RWPE1 (cell line): ENCODE measurements at places on chromosomes 6 and 20.

DNA sequence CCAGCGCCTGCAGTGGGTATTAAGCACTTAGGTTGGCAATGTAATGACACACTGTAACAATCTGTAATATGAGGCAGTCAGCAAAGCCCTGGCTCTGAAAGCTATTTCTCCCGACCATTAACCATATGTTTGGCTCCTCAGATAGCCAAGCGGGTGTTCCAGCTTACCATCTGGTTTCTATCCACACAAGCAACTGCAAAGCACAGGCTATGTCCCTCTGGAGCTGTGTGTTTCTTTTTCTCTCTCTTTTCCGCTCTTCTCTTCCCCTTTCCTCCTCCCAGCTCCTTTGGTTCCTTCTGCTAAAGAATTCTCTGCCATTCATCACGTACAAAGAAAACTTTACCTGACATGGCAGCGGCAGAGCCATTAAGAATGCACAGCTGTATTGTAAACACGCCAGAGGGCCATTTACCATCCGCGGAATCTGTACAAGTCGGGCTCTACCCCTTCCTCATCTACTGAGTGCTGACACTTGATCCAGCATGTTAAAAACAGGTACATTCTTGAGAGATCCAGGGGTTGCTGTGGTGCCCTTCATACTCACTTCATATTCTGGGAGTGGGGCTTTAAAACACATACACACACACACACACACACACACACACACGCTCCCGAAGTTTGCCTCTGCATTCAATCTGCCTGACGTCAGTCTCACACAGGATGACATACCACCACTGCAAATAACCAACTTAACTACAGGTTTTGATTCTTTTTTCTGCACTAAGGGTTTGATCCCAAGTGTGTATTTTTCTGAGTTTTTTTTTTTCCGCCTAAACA lies 77.2 kb downstream of the BACH2 start:
- DNase-seq = no peak

- peak; percentile 20 for DNase-seq
Measured at GRCh38 chr6:134317471-134318131, at the start of gene SGK1. TSS of gene SGK1 (minus strand) at chr6:134318112. CDS start at chr6:134317460, 652 bp downstream.

DNA sequence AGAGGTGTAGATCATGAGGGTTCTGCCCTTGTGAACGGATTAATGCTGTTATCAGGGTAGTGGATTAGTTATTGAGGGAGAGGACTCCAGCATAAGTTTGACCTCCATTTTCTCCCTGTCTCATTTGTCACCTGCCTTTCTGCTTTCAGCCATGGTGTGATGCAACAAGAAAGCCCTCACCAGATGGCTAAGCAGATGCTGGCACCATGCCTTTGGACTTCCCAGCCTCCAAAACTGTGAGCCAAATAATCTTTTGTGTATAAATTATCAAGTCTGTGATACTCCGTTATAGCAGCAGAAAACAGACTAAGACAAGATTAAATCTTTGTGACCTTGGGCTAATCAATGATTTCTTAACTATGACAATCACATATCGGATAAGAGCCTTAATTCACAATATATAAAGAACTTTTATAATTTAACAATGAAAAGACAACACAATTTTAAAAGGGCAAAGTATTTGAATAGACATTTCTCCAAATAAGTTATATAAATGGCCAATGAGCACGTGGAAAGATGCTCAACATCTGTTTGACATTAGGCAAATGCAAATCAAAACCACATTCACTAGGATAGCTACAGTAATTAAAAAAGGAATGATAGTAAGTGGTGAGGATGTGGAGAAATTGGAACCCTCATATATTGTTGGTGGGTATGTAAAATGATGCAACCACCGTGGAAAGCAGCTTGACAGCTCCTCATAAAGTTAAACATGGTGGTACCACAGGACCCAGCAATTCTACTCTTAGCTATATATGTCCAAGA lies 45.3 kb upstream of the IFNGR1 start:
- no peak for DNase-seq

DNA sequence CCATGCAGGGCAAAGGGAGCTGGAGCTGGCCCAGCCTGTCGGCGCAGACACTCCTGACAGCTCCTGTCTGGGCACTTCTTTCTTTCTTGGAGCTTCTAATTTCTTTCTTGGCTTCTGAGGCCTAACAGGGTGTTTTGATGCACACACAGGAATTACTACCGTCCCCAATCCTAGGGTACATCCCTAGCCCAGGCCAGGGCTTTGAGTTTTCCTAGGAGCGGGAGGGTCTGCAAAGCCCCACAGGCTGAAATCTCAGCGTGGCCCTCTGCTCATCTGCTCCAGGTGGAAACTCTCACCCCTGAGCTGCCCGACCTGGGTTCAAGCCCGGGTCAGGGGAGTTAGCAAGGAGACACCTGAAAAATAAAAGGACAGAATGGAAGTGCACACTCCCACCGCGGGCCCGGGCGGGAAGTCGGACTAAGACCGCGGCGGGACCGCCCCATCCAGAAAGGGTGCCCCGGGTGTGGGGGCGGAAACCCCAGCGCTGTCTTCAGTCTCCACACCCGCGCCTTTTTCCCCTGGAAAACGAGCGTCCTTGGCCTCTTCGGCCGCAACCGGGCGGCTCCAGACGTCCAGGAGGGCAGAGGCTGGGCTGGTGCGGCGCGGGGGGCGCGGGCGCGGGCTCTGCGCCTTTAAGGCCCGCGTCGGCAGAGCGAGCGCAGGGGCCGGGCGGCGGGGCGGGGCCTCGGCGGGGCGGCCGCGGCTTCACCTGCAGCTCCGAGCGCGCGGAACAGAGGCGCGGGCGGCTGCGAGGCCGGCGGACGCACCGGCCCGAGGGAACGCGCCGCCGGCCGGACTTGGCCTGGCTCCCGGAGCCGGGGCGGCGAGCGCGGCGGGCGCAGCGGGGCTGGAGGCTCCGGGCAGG lies at the start of gene CDH4:
Gene CDH4 (plus strand): TSS at position 733 of the 865 bp plus-strand sequence.
- DNase-seq = peak; percentile 75

DNA sequence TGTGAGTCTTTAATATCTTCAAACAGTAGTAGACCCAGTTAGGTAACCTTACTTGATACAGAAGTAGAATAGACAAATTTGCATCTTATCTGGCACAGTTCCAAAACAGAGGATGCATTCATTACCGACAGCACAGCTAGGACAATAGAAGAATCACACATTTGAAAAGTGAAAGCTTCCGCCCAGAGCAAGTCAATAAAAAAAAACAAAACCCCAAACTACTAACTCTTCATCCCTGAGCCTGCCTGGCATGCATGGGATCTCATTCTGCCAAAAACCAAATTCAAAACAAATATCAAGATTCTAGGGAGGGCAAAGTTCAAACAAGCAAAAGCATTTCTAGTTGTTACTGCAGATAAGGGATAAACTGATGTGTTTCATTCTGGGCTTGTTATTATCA lies 235.4 kb downstream of the BTBD9 start:
- no peak for DNase-seq

- no peak for DNase-seq
Measured at GRCh38 chr6:100342830-100343229, 121.9 kb downstream of the SIM1 start.

GRCh38 chr6:4107873-4108272 lies 27.5 kb downstream of the ECI2 start:
- no peak for DNase-seq

- DNase-seq = no peak
Measured at GRCh38 chr6:146856296-146856695, 257.5 kb downstream of the ADGB start.

GRCh38 chr6:160419488-160419887 lies 71.3 kb downstream of the SLC22A3 start:
- no peak for DNase-seq

DNA sequence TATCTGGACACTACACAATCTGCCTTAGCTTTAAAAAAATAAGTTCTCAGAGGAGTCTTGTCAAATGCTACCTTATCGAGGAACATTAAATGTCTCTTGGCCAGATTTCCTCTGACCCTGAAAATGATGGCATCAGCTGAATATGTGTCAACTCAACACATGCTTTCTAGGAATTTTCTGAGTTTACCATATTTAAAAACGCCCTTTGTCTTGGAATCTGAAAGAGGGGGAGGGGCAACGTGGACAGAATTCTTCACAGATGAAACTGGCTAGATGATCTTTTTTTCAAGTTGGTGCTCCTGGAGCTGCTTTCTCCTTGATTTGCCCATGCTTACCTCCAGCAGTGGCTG lies 5.1 kb downstream of the SOX4 start:
- no peak for DNase-seq

DNA sequence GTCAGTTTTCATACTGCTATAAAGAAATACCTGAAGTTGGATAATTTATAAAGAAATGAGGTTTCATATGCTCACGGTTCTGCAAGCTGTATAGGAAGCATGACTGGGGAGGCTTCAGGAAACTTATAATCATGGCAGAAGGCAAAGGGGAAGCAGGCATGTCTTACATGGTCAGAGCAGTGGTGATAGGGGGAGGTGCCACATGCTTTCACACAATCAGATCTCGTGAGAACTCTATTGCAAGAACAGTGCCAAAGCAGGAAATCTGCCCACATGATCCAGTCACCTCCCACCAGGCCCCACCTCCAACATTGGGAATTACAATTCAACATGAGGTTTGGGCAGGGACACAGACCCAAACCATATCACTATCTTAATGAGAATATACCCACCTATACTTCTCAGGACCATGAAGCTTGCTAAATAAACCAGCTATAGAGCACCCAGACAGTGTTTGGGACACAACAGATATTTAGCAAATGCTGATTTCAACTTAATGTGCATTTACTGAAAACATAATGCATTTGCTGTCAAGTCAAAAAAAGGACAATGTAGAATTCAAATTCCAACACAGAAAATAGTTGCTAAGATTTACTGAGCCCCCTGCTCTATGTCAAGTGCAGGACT lies 63.8 kb downstream of the TNFRSF21 start:
- no peak for DNase-seq

- no peak for DNase-seq
Measured at GRCh38 chr20:54837226-54837625, 361.8 kb downstream of the DOK5 start.

DNA sequence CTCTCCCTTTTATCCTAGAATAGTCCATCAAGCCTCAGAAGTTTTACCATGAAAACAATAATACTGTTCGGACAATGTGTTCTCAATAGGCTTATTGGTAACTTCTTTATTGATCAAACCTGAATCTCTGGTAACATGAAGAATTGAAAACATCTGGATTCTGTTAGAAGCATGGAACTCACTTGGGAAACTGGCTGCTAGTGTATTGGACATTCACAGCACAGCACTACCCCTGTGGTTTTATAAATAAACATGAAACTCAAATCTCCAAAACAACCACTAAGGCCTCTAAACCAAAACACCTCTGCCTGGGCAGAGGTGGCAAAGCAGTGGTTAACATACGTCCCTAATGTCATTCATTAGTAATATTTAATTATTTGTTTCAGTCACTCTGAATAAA lies 157.6 kb upstream of the KCNQ5 start:
- no peak for DNase-seq

GRCh38 chr6:157035546-157035945 lies 258.4 kb downstream of the ARID1B start:
- DNase-seq = no peak

DNA sequence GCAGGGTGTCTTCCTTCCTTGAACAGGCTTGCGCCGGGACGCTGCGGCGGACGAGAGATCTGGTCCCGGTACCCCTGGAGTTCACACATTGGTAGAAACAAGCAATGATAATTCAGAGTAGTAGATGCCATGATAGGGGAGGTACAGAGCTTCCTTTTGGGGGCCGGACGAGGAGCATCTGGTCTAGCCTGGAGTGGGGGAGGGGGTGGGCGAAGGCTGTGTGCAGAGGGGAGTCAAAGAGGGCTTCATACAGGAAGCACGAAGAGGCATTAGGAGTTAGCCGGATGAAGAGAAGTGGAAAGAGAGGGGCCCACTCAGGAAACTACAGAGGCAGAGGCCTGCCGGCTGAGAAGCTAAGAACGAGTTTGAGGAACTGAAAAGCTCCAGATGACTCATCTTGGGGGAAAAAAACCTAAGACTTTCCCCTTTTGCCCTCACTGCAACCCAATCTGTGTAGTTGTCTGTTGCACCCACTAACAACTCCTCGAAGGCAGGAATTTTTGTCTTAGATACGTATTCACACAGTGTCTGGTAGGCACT lies 611 bp downstream of the CNPY3 start:
- DNase-seq = peak; percentile 36

GRCh38 chr20:8983478-8984345 lies 85.2 kb upstream of the PLCB4 start:
- no peak for DNase-seq

GRCh38 chr6:17673543-17674254 lies 33.0 kb downstream of the NUP153 start:
- no peak for DNase-seq

DNA sequence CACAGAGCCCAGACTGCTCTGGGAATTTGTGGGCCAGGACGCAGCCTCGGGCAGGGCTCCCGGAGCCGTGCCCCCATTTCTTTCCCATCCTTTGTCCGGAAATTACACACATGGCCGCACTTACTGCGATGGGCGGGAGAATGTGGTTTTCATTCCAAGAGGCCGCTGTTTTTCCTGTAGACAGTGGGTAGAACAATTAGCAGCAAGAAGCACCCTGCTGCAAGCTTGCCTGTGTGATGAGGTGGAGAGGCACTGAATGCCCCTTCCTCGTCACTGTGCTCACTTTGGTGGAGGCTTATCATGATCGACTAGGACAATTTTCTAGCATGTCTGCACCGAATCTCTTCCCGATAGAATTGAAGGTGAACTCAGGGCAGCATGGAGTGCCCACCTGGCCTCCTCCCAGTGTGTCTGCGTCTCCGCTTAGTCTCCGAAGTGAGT lies 102.8 kb downstream of the DACT2 start:
- no peak for DNase-seq

DNA sequence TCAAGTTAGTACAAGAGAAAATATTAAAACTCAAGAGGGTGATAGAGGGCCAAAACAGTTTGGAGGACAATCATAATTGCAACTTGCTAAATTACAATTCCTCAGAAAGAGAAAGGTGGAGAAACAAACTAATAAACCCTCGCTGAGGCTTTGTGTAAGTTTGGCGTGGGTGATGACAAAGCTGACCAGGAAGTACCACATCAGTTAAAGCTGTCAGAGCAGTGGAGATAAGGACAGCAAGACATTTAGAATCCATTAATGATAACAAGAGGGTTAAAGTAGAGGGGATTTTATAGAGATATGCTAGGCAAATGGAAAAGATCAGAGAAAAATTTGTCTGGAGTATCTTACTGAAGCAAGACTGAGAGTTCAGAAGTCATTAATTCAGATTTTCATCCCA lies 334.4 kb downstream of the TFAP2B start:
- no peak for DNase-seq

- no peak for DNase-seq
Measured at GRCh38 chr20:10792291-10792690, 118.5 kb upstream of the JAG1 start.

- no peak for DNase-seq
Measured at GRCh38 chr6:79215213-79215824, 19.2 kb downstream of the HMGN3 start.

DNA sequence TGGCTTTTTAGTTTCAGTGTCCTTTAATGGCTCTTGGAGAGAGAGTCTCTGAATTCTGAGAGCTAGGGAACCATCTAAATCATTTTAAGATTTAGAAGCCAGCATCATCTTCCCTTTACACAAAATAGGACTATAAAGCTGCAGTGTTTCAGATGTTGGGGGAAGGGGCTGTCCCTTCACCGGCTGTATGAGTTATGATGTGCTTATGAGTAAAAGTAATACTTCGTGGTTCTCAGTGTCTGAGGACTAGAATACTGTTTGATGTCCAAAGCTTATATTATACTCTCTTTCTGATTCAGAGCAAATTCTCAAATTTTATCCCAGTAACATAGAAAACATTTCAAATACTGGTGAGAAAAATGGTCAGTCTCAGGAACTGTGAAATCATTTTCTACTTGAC lies 63.5 kb upstream of the FAM8A1 start:
- no peak for DNase-seq

GRCh38 chr20:52124821-52125220 lies 66.8 kb downstream of the ZFP64 start:
- DNase-seq = no peak
